ENCODE measurements at places on chromosomes 7 and 10.

GRCh38 chr7:16606704-16607103 is 38.9 kb downstream of the ANKMY2 start:
- no peak for DNase-seq

- DNase-seq = no peak
These were observed 1.0 kb downstream of the CRTAC1 start for GRCh38 chr10:98029149-98030092.

DNA sequence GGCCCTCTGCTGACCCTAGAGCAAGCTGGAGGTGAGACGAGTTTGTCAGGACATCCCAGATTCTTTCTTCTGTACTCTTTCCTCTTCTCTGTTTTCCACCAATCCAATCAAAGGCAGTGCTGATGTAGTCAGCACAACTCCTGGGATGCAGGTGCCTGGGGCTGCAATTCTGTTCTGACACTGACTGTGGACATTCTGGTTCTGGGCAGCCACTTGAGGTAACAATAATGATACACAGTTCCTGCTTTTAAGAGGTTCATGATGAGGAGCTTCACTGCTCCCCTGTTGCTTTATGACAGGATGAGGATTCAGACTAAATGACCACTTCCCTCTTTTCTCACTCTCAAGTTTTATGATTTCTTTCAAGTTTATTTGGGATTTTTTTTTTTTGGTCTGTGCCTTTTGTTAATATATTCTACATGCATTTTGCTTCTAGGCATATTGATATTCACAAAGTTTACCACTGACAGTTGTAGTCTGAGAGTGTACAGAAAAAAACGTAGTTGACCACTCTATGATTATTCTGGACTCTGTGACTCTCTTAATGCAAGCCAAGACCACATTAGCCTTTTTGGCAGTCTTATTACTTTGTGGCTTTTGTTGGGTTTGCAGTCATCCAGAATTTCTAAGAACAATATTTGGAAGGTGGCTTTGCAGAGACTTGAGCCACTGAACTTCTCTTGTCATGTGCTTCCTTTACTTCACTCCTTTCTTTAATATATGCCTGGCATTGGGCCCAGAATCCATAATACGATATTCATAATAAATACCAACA is 247.6 kb downstream of the AUTS2 start:
- no peak for DNase-seq

DNA sequence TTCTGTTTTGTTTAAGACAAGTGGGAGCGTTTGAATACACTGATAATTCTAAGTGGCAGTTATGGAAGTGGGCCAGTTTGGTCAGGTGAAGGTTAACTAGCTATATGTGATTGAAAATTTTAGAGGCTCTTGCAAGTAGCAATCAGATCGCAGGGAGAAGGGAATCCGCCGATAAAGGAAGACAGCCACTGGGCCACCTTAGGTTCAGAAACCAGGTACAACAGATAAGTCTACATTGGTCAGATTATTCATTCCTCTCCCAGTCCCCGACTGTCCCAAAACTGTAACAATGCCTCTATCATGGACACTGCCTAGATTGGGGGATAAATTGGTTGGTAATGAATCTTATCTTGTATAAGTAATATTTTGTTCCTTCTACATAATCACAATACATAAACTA is 8.9 kb downstream of the ANK3 start:
- DNase-seq = no peak

DNA sequence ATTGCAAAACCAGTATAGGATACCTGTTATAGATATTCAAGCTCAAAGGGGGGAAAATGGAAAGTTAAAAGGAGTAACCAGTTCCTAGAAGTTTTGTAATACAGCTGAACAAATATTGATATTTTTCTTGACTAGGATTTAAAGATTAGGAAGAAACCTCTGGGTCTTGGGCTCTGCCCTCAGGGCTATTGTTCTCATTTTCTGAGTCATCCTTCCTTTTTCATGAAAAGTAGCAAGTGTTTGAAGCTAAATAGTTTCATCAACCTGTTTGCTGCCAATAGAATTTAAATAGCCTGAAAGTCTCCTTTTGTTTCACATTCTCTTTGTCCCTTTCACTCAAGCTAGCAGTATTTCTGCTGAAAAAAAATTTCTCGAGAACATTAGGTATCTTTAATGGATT is 1061.1 kb upstream of the GHITM start:
- DNase-seq = no peak

GRCh38 chr7:73742338-73742752 is 3.7 kb upstream of the ABHD11 start:
- DNase-seq = no peak

DNA sequence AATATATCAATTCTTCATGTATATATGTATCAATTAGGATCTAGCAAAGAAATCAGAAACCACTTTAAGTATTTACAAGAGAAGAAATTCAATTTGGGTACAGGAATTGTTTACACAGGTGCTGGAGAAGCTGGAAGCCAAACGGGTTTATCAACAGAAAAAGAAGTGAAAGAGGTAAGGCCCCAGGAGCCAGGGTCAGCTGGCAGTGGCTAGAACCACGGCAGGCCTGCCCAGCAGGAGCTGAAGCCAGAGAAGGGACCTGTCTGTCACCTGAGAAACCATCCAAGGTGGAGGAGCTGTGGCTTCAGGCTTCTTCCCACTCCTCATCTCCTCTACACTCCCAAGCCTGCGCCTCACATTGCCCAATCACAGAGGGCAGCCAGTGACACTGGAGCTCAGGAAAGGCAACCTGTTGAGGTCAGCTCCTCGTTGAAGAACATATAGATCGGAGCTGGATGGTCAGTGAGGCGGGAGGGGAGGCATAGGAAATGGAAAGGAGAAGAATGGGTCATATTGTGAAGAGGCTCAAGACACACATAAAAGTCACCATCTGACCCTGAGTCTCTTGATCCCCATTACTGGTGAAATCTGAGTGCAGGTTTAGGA is 182.6 kb downstream of the REEP3 start:
- no peak for DNase-seq

DNA sequence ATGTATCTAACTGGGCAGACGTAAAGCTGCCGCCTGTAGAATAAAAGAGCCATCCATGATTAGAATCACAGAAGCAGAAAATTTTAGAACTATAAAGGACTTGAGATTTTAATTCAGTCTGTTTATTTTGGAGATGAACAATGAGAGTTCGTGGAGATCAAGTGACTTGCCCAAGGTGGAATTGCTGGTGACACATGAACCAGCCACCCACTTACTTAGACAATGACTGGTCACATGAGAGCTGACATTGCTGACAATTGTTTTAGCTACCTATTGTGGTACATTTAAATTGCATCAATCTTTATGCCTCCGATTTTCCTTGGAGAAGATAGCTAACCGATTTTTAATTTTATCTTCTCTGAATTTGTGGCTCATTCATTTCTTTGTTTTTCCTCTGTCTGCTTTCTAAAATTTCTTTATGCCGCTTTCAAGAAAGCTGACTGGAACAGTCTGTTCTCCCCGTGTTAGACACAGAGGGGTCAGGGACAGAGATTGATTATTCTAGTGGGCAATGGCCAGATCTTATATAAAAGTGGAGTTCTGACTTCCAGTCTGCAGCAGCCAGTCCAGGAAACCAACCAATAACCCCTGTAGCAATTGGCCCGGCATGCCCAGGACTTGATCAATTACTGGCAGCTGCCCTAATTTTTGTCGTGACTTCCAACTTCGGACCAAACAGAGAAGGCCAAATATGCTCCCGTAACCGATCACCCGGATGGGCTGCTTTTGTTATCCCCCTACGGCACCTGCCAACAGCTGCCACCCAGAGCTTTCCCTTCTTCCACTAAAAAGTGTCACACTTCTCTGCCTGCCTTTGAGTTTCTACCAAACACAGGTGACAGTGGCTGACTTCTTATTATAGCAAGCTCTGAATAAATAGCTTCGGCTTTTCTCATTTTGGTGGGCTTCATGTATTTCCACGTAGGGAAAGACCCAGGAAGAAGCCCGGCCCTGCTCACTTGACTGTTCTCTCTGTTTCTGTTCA is 241.6 kb downstream of the CAMK1D start:
- DNase-seq = peak; percentile 19

Data from NCI-H1436 treated with DMSO at 0.1 percent for 48 hours (cell line).